ENCODE measurements at places on chromosomes 11 and 22. TPM values are rescaled to one million over a fixed set of nuclear protein-coding genes. Genes with fewer than 3 reads are reported as not detected.
A peak's percentile ranks its signal among the peaks of the same experiment; 100 is the strongest.

DNA sequence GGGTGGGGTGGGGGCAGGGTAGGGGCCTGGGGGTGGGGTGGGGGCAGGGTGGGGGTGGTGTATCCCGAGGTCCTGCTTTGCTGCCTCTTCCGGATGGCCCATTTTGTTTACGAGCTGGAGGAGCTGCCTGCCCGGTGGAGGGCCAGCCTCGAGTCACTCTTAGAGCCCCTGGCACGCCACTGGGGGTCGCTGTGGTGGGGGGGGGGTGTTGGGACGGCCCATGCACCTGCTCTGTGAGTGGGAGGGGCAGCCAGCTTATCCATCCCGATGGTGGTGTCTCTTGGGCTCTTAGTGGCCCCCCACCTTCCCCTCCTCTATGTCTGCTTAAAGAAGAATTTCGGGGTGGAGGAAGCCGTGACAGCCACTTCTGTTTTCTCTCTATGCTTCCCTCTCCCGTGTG is 24.6 kb downstream of the MRGPRD start:
- no peak for DNase-seq

- DNase-seq = no peak
Observed at GRCh38 chr22:20248461-20248978, 19.6 kb downstream of the RTN4R start.

DNA sequence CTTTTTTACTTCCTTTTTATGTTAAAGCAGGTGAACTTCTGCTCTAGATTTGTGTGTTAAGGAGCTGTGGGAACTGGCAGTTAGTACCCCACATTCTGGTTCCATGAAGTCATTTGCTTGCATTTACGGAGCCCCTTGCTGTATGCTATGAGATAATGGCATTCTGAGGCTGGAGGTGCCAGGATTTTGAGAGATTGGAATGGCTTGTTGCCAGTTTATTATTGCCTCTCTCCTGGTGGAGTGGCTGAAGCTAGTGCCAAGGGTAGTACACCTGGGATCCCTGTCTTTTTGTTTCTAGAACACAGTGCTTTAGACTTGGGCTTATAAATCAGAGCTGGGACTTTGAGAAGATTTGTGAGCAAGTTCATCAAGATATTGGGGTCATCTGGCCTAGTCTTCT is 73.8 kb downstream of the STIM1 start:
- no peak for DNase-seq

GRIA4 gene
- total RNA-seq = 28.8 TPM

DNA sequence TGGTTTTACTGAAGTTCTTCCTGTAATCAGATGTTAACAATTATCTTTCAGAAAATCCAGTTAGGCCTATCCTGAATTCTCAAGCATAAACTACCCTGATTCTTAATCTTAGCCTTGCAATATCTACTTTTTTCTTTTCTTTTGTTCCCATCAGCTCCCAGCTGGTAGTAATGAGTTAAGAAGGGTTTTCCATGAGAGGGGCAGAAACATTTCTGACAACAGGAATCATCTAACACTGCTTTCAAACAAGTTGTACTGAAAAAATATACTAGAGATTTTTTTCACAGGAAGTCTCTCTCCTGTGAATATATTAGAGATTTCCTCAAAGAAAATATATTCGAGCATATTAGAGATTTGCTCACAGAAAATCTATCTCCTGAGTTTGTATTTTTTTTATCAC is 3.3 kb upstream of the TRIM6 start:
- DNase-seq = no peak

TTLL1 gene
- total RNA-seq = 7.2 TPM

DNA sequence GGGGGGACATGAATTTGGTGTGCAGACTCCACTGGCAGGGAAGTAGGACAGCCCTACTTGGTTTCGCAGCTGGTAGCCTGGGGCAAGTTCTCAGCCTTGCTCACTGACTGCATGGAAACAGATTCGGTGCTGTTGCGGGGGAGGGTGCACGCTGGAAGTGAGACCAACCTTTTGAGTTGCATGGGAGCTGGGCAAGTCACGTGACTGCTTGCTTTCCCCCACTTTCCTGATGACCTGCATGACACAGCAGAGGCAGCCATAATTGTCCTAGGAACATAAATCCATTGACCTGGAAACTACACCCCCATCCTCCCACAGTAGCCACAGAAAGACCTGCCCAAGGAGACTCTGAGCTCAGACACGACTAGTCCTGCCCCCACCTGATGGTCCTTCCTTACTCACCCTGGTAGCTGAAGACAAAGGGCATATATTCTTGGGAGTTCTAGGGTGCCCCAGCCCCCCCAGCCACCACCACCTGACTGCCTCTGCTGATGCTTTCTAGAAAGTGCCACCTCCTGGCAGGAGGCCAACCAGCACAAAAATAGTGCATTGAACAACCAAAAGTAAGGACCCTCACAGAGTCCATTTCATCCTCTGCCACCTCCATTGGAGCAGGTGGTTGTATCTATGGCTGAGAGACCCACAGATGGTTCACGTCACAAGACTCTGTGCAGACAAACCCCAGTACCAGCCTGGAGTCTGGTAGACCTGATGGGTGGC is 4.1 kb upstream of the HBG2 start:
- DNase-seq = no peak

- peak; percentile 48 for DNase-seq
Observed at GRCh38 chr11:75565221-75565814, 3.3 kb downstream of the SERPINH1 start.

- DNase-seq = no peak
Observed at GRCh38 chr11:120977266-120978137, 46.4 kb upstream of the TBCEL start.

DNA sequence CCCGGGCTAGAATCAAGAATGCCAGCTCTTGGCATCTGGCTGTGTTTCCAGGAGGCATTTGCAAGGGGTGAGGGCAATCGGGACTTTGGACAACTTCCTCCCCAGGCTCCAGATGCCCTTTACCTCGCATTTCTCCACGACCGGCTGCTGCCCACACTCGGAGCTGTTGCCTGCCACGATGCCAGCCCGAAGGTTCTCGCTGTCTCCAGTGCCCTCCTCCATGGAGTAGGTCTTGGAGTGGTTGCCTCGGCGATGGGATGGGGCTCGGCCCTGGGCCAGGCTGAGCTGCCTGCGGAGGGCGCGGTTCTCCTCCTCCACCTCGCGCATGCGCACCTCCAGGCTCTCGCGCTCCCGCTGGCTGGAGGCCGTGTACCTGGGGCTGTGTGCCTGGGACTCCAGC is 270.0 kb downstream of the LARGE1 start:
- no peak for DNase-seq

DNA sequence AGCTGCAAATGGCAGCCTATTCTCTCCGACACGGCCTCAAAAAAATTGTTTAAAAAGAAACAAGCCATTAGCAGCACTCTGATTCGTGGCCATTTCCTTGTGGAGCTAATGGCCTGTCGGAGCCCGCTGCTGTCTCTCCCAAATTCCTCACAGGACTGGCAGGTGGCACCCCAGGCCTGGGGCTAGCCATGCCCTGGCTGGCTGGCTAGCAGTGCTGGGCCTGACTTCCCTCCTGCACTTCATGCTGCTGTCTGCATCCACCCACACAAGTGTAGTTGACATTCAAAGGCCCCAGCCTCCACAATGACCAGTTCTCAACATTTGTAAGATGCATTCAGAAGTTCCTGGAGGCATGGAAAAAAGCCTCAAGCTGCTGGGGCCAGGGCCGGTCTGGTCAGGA is 61.5 kb downstream of the SMCO4 start:
- no peak for DNase-seq

DNA sequence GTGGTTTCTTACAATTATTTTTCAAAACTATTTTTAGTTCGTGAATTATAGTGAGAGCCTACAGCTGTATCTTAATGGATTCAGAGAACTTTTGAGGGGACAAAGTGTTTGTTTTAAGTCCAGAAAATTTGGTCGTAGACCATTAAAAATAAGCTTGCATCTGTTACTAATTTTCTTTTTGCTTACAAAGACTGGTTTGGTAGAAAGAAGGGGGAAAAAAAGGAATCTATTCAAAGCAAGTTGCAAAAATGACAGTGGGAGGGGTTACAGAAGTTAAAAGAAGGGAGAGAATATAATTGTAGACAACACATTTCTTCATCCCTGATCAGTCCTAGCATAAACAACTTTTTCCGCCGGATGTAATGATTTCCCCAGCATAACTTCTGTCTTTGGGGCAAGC is 72.1 kb downstream of the AMOTL1 start:
- no peak for DNase-seq

GRCh38 chr11:123111465-123111864 is 49.5 kb upstream of the HSPA8 start:
- peak; percentile 43 for DNase-seq

MOGAT2 gene
- not detected for total RNA-seq

DNA sequence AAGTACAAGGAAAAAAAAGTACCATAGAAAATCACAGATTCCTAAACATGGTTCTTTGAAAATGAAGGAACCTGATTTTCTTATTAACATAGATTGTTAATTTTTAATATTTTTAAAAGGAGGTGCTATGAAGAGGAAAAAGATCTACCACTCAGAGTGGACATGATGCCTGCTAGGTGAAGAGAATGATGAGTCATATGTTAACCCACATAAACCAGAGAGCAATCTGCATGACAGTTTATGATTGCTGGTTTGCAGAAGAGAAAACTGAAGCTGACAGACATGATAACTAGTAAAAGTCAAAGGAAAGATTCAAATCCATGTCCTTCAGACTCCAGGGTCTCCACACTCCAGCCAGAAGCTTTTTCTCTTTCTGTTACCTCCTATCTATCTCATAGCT is 1231.7 kb downstream of the LRRC4C start:
- no peak for DNase-seq

DNA sequence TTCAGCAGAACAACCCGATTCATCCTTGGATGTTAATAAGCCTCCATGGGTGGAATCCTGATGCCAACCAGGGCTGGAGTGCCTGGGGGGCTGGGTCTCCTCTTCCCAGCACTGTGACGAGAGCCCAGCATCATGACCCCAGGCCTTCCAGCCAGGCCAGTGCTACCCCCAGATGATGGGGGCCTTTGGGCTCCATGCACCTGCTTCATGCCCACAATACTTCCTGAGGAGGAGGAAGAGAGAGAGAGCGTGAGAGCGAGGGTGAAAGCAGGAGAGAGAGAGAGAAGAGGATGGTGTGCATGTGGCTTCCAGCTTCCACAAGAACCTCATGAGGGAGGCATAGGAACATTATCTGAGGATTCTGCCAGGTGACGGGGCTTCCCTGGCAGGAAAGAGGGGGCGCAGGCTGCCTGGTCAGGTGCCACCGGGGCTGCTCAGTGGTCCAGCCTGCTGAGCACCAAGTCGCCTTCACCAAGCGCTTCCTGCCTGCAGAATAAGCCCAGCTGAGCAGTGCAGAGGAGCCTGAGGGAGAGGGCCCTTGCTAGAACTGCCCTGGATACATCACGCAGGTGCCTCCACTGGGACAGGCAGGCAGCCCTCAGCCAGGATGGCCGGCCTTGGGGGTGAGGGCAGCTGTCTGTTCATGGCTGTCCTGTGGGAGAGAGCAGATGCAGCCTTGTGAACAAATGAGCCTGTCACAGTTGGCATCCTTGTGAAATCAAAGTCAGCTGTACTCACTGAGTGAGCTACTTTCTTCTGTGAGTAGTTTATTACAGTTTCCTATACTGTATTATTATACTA is 243.3 kb upstream of the B3GAT1 start:
- DNase-seq = no peak

- no peak for DNase-seq
Observed at GRCh38 chr11:81869351-81870065, 864.2 kb downstream of the FAM181B start.

DNA sequence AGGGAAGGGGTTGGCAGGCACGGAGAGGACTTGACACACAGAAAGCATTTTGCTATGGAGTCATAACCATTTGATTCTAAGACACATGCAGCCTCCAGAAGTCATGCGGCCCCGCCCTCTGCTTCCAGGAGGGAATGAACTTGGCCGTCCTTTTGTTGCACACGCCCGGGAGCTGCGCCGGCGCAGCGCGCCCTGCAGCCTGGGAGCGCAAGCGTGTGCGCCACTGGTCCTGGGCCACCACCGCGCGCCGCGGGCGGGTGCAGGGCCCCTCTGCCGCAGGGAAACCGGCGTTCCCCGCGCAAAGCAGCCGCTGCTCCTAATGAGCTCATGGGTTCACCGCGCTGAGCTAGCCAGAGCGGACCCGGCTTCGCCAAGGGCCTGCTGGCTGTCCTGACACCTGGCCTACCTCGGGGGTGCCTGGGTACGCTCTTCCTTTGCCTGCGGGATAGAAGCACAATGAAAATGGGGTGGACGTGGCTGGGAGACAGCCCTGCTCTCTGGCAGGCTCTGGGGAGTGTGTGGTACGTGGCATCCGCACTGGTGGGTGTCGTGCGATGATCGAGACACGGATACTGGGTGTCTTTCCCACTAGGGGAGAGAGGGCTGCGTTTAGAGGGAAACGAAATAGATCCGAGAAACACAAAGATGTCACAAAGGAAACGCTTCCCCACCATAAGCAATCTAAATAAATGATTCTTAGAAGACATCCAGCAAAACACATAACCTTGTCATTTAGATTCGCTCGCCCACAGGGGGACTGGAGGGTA is 669 bp downstream of the MICAL3 start:
- peak; percentile 86 for DNase-seq

DNA sequence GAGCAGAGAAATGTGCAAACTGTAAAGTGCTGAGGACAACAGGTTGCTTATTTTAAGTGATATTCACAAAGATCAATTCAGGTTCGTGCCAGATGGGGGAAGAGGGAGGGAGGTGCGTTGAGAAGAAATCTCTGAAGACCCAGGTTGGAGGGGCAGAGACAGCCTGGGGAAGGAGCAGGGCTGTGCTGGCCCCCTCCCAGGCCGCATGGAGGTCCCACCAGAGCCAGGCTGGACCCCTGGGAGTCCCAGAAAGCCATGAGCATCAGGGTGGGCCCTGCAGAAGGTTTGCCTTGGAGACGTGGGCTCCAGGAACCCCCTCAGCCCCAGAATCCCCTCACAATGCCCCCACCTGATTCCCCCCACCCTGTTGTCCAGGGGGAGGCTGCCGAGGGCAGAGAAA is 47.4 kb downstream of the IGLL1 start:
- DNase-seq = no peak

DNA sequence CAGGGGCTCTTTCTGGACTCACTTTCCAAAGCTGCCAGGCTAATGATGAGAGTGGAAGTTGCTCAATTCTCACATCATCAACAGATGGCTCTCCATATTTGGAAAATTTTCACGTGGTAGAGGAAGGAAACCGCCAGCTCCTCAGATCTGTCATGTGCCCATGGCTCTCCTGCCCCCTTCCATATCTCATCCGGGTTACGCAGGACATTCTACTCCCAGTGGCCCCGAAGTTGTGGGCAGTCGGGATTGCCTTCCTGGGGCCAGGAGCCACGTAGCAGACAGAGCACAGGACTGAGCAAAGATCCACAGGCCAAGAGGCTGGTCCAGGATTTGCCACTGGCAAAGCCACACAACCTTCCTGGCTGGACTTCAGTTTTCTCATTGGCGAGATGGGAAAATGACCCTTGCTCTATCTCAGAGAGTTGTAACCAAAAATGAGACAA is 38.8 kb downstream of the RPUSD4 start:
- no peak for DNase-seq

- no peak for DNase-seq
Observed at GRCh38 chr11:17564687-17565042, 17.6 kb downstream of the OTOG start.

NR1H3 gene
- 2.2 TPM for total RNA-seq

Data from Caki2 (cell line).